Stimulated activated CD4-positive, alpha-beta T cell treated with anti-CD3 and anti-CD28 coated beads, Interleukin-12 subunit alpha, Interleukin-12 subunit beta, amount 100 ng/mL, for 4 hours (primary cell): ENCODE measurements at places on chromosomes 12 and 14.

DNA sequence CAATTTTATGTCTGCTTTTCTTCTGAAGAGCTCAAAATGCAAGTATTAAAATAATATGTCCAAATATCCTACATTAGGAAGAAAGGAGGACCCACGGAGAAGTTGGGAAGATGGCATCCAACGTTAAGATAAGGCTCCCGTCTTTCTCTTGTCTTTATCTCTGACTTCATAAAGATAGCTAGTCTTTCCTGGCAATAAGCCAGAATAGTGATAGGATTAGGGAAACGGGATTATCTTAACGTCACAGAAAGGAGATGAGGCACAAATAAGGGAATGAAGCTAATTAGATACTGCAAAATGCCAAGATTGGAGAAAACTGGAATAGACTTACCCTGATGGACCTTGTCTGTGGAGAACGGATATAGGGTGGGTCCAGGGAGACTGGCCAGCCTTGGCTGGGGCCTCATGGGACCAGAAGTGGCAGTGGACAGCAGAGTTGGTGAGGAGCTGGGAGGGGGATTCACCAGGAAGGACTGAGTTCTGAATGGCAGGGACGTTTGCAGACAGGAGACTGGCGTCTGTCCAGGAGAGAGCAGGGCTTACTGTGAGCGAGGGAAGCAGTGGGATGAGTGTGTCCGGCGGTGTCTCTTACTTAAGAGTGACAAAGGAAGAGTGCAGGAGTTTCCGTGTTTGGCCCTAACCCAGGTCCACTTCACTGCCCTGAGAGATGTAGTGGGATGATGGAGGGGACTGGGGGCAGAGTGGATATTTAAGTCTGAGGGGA is 119.9 kb downstream of the CACNA1C start:
- DNase-seq, result no peak

GRCh38 chr12:63968673-63969072 is 124.2 kb downstream of the SRGAP1 start:
- DNase-seq, result no peak

- no peak for DNase-seq
Measured at GRCh38 chr12:109612975-109613502, 39.4 kb downstream of the MVK start.

DNA sequence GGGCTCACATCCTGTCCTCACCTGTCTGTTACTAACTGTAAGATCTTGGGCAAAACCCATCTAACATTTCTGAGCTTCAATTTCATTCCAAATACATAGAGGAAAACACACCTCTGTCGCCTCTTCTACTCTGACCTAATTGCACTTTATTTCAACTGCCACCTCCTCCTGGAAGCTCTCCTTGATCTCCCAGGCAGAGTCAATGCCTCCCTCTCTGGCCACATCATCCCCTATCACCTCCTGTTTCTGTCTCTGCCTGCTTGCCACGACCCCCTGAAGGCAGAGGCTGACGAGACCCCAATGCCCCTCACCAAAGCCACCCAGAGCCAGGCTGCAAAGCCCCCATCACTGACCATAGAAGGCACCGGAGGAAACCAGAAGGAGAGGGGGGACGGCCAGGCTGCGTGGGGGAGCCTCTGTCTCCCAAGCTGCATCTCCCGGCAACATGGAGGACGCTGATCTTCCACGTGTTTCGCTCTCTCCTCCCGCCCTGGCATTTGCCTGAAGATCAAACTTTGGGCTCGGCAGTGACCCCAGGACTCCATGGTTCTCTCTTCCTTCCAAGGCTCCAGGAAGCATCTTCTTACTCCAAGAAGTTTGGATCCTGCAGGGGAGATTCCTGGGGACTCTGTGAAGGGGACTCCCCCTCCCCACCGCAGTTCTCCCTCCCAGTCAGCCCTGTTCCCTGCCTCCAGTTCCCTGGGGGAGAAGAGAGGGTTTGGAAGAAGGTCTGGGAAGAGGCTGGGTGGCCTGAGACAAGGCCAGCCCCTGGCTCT is 50.1 kb upstream of the BCL11B start:
- DNase-seq, result no peak

GRCh38 chr12:3092764-3093163 is 15.6 kb downstream of the TSPAN9 start:
- DNase-seq, result no peak

- no peak for DNase-seq
Measured at GRCh38 chr12:52244615-52244994, 11.6 kb downstream of the KRT7 start.

DNA sequence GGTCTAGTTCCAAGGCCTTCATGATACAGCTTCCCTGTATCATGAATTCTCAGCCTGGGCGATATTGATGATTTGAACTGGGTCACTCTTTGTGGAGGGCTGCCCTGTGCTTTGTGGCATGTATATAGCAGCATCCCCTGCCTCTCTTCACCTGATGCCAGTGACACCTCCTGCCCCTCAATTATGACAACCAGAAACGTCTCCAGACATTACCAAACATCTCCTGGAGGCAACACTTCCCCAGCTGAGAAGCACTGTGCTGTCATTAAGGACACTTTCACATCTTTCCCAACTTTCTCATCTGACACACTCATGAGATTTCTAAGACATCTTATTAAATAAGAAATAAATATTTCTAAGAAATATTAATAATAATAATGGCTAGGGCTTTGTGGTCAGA is 315.3 kb downstream of the BCL11B start:
- DNase-seq, result no peak

GRCh38 chr14:56413721-56414120 is 165.9 kb upstream of the TMEM260 start:
- no peak for DNase-seq

GRCh38 chr14:94451826-94452225 is 774 bp downstream of the SERPINA11 start:
- no peak for DNase-seq

DNA sequence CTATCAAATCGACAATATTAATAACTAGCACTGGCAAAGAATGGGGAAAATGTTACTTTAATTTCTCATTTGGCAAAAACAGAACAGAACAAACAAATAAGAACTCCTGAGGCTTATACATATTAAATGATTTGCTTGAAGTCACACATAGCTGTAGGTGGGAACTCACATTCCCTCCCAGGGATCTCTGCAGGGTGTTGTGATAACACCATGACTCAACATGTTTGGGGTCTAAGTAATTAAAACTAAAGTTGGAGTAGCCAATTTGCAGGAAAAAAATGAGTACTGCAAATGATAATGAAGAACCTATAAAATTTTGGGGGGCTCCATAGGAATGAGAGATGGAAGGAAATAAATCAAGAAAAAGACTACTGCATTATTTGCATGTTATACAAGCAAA is 27.5 kb downstream of the UNC79 start:
- DNase-seq, result no peak

DNA sequence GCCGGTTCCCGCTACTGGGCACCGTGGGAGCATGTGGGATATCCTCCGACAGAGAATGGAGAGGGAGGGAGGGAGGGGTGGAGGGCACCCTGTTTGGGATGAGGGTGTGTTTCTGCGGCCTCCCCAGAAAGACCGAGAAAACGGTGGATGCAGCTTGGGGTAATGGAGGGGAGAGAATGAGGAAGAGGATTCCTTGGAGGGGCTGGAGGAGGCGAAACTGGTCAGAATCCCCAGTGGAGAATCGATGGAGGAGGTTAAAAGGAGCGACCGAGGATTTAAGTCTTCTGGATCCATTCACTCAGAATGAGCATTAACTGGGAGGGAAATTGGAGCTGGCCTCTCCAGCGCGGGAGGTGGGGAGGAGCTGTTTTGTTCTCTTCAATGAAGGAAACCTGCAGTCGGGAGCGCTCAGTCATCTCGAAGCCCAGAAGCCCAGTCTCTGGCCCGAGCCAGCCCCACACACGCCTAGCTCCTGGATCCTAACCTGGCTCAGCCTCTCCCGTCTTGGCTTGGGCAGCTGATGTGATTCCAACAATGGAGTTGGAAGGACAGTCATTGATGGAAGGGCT is 581 bp downstream of the ARG2 start:
- DNase-seq, result no peak

DNA sequence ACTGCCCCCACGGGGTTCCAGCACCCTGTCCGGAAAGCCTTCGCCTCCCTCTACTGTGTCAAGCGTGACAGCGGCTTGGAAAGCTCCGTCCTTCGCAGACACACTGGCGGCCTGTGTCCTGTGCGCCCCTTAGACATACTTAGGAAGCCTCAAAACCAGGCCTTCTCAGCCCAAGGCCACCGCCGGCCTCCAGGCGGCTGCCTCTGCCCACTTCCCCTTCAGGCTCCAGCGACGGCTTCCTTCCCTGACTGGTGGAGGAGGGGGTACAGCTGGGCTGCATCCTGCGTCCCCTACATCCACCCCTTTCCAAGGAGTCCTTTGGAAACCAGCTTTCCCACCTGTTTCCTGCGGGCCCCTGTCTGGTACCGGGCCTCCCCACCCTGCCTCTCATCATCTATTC is 2.5 kb upstream of the CACNA2D4 start:
- no peak for DNase-seq

DNA sequence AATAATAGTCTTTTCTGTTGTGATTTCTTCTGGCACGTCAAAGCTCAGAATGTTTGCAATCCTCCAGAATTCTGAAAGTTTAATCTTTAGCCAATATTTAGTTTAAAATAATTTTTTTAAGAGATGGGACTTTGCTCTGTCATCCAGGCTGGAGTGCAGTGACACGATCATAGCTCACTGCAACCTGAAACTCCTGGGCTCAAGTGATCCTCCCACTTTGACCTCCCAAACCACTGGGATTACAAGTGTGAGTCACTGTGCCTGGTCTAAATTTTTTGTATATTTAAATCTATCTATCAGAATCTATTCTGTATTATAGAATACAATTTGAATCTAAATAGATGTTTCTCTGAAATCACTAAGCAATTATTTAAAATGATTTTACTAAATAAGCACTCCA is 572.7 kb downstream of the VRK1 start:
- DNase-seq, result no peak

DNA sequence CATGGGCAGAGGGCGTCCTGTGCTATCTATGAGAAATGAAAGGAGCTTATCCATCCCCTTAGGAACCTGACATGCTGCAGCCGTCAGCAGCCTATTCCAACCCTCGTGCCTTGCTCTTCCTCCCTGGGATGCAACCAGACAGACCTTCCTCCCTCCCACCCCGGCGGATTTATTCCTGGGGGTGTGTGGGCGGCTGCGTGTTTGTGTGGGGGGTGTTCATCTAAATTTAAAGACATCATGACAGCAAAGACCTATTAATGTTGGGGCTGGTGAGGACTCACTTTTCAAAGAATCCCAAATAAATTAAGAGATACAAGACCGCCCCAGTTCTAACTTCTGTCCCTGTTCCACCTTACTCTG is 52.0 kb downstream of the WSCD2 start:
- no peak for DNase-seq

DNA sequence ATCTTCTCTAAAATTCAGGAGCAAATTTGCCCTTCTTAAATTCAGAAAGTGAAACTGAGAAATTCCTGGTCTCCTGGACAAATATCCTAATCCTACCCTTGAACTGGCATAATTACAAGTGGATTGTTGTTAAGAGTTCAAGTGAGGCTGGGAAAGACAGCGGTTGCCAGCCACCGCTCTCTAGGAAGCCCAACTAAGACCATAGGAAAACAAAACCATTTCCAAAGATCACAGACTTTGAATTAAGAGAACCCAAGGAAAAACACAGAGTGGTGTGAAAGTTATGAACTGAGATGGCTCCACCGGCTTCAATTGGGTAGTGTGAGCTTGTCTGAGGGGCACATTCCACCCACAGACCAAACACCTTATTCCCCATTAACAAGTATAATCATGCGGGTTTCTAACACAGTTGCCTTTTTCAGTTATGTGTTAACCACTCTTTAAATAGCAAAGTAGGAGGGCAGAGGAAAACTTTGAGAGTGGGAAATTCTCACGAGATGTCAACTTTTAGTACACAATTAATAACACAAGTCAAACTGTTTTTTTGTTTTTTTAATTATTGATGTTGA is 1628.8 kb upstream of the SEL1L start:
- DNase-seq, result no peak

- DNase-seq, result peak; percentile 67
Measured at GRCh38 chr12:117155278-117156060, 34.8 kb downstream of the FBXO21 start.

- no peak for DNase-seq
Measured at GRCh38 chr12:2941524-2941923, 17.7 kb upstream of the TEAD4 start.

DNA sequence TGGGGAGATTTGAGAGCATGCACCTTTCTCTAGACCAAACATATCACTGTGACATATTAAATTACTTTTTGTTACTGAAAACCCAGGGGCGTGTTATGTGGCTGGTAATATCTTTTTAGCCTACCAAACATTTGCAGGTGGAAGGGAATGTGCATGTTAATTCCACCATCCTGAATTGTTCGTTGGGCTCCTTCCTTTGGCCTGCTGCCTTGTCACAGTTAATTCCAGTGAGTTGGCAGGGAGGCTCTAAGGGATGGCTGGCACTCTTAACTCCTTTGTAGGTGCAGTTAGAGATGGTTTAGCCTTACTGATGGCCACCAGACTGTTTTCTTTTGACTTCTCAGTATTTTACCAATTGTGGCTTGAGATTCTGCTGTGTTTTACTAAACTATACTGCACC is 64.5 kb downstream of the DIP2B start:
- DNase-seq, result no peak

DNA sequence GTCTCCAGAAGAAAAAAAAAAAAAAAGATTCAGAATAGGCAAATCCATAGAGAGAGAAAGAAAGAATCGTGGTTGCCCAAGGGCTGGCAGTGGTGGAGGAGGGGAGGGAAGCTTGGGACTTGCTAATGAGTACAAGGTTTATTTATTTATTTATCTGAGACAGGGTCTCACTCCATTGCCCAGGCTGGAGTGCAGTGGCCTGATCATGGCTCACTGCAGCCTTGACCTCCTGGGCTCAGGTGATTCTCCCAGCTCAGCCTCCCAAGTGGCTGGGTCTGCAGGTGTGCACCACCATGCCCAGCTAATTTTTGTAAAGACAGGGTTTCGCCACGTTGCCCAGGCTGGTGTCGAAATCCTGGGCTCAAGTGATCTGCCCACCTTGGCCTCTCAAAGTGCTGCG is 9.7 kb upstream of the TNFRSF1A start:
- no peak for DNase-seq

DNA sequence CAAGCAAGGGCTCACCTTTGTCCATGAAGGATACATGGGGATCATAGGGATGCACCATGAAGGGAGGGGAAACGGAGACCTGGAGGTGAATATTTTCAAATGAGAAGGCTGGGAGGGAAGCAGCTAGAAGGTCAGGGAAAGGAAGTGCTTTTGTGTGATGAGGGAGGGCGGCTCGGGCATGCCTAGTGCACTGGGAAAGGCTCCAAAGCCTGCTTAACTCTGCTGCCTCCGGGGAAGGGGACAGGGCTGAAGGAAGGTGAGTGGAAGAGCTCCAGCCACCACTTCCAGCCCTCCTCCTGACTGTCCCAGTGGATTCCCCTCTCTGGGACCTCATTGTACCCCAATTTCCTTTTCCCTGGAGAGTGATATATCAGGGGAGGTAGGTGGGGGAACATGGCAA is 149.4 kb upstream of the PRMT8 start:
- no peak for DNase-seq

DNA sequence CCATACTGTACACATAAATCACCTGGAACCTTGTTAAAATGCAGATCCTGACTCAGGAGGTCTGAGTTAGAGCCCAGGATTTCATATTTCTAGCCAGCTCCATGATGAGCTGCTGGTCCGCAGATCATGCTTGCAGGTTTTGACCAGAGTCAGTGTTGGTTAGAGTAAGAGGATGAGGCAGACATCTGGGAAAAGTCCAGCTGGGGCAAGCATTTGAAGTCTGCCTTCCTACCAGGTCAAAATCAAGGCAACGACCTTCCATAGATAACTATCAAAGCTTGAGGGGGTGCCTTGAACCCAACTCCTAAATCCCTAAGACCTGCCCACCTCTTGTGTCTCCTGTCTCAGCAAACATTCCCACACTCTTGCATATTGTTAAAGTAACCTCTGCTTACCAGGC is 9.2 kb downstream of the OAS2 start:
- no peak for DNase-seq
